Activated CD8-positive, alpha-beta T cell treated with anti-CD3 and anti-CD28 coated beads for 36 hours (primary cell): ENCODE measurements at places on chromosomes 2 and 18.

GRCh38 chr2:6824962-6825361, 40.7 kb downstream of the CMPK2 start:
- no peak for DNase-seq

GRCh38 chr18:48539406-48540250, 797 bp downstream of the CTIF start:
- DNase-seq = peak; percentile 42

GRCh38 chr18:21897811-21898210, 157.2 kb downstream of the MIB1 start:
- DNase-seq = peak; percentile 43

- no peak for DNase-seq
These were observed 460 bp upstream of the SEMA4F start for GRCh38 chr2:74653589-74653984.

DNA sequence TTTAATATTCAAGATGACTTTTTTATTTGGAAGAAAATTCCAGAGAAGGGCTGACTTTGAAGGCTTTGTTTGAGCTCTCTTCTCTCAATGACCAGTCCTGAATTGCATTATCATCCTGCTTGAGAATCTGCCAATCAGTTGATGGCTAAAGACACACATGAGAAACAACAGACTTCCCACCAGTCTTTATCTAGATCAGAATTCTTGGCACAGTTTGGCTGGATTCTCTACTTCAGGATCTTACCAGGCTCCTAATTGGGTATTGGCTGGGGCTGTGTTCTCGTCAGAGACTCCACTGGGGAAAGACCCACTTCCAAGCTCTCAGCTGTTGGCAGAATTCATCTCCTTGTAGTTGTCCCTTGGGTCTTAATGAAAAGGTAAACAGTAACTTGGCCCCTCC, 86.0 kb downstream of the WDSUB1 start:
- DNase-seq = no peak
